ENCODE measurements at places on chromosomes 12 and 14.

DNA sequence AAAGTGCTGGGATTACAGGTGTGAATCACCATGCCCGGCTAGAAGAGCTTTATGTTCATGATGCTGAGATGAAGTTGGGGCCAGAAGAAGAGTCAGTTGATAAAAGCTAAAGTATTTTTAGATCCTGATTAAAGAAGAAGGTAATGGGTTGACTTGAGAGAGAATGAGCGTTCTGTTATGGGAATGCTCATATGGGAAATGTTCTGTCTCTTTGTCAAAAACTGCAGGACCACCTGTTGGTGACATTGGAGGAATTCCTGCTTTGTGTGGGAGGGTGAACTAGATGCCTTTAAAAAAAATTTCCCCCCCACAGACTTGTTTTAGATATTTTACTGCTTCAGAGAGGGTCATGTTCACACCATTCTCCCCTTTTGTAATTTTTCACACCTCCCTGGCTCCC lies 6.7 kb downstream of the WDR20 start:
- no peak for DNase-seq

GRCh38 chr12:57128519-57129247 lies 400 bp downstream of the LRP1 start:
- DNase-seq: no peak

DNA sequence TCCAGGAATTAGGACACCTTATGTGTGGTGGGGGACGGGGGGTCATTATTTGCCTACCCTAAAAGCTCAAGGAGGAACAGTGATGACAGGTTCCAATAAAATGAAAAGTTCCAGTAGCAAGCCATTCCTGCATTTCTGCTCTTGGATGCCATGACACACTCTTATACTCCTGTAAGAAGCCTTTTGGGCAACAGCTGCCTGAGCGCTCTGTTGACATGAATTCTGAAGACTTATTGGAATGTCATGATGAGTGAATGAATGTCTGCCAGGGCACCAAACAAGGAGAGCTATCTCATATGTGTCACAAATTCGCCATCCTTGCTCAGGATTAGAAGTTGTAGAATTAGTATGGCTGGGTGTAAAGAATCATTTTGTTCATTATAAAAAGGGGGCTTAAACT lies 36.3 kb downstream of the PTGER2 start:
- no peak for DNase-seq

- DNase-seq: no peak
Observed at GRCh38 chr12:47991106-47992061, 12.9 kb downstream of the COL2A1 start.

DNA sequence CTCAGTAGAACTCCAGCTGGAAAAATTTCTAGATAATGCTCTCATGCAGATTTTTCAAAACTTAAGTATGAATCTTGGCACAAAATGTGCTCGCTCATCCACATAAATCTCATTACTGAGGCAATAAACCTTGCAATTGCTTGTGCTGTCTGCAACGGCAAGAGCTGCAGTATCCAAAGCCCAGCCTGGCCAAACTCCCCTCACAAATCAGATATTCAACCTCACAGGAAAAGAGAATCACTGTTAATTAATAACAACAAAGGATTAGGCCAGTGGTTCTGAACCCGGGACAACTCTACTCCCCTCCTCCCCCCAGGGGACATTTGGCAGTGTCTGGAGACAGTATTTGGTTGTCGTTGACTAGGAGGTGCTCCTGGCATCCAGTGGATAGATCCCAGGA lies 19.2 kb upstream of the CORO1C start:
- no peak for DNase-seq

DNA sequence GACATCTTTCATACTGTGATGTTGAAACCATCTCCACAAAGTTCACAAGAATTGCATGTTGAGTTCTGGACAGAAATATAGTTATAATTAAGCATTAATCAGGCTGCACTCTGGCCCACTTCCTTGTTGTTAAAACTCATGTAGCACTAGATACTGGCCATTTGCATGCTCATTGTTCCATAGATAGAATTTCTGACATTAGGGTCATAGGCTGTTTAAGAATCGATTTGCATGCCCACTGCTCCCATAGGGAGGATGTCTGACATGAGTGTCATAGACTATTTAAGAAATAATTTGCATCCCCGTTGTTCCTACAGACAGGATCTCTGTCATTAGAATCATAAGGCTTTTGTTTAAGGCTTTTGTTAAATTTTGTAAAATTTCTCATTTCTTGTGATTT lies 50.2 kb downstream of the MYF5 start:
- no peak for DNase-seq

DNA sequence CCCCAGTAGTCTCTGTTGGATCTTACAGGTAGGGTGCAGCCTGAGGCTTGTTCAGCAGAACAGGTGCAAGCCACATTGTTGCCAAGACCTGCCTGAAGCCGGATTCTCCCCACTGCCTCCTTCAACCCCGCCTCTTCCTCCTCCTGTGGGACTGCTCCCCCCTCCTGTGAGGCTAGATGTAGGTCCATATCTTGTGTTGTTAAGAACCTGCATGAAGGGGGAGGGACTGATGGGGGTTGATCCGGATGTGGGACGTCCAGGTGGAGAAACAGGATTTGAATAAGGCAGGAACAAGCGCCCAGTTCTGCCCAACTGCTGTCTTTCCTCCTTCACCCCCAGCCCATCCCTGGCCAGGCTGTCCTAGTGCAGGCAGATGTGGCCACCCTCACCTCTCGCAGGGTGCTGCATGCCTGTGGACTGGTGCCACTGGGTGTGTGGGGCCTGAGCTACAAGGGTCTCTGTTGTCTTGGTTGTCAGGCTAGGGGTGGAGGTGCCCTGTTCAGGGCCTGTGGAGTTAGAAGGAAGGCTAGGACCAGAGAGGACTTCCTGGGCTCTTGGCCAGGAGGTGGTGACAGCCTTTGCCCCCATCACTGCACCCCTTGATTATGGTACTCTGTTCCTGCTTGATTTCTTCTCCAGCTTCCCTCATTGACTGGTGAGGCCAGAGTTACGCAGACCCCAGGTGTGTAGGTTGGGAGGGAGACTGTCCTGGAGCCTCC lies 1.4 kb downstream of the NR4A1 start:
- no peak for DNase-seq

DNA sequence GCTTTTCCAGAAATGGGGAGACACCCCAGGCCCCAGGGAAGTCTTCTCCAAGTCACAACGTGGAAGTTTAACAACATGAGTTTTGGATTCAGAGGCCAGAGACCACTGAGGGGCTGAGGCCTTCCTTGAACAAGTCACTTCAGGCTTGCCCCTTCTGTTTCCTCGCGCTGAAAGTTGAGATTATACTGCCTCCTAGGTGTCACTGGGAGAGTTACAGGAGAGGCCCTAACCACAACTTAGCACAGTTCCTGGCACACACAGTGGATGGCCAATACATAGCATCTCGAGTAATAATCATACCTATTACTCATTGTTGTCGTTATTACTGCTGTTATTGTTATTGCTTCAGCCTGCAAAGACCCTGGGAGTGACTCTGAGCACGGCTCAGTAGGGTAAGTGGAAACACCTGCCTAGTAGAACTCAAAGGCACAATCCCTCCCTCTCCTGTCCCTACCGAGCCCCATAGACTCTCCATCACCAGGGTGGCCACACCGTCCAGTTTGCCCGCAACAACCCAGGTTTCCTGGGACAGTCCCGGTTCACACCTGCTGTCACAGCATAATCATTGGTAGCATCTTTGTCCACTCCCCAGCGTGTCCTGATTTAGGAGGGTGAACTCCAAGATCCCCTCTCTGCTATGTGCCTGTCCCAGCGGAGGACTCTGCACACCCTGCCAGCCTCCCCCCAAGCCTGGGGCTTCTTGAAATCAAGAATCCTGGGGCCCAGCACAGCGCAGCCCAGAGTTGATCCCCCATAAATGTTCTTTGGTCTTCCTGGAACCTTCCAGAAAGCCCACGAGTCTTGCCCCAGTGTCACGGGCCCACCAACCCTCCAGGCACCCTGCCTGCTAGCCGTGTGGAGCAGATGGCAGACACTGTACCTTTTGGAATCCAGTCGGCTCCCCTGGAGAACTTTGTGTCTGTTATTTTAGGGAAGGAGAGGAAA lies 85.0 kb downstream of the SYNE3 start:
- DNase-seq: no peak

GRCh38 chr12:95717316-95717928 lies 73.1 kb downstream of the NTN4 start:
- DNase-seq: no peak

GRCh38 chr12:120367233-120367923 lies 1.6 kb downstream of the MSI1 start:
- no peak for DNase-seq

DNA sequence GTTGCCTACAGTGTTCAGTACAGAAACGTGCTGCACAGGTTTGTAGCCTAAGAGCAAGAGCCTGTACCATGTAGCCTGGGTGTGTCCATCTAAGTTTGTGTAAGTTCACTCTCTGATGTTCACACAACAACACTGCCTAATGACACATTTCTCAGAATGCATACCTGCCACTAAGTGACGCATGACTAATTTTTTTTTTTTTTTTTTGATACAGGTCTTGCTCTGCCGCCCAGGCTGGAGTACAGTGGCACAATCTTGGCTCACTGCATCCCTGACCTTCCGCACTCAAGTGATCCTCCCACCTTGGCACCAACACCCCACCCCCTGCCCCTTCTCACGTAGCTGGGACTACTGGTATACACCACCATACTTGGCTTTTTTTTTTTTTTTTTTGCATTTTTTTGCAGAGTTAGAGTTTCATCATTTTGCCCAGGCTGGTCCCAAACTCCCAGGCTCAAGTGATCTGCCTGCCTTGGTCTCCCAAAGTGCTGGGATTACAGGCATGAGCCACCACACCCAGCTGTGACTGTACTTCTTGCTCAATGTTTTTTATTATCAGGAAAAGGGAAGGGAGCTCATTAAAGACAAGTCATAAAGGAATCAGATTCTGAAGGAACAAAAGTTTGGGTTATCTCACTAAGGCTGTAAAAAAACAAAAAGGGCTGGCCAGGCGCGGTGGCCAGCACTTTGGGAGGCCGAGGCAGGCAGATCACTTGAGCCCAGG lies 10.0 kb upstream of the CDC42BPB start:
- DNase-seq: no peak

GRCh38 chr12:22821985-22822384 lies 197.0 kb downstream of the ETNK1 start:
- DNase-seq: no peak

- DNase-seq: no peak
Observed at GRCh38 chr12:20616093-20616492, 79.0 kb upstream of the SLCO1C1 start.

- DNase-seq: no peak
Observed at GRCh38 chr12:53596920-53597363, 29.2 kb downstream of the ATF7 start.

GRCh38 chr14:39784461-39784860 lies 352.2 kb upstream of the FBXO33 start:
- DNase-seq: no peak

DNA sequence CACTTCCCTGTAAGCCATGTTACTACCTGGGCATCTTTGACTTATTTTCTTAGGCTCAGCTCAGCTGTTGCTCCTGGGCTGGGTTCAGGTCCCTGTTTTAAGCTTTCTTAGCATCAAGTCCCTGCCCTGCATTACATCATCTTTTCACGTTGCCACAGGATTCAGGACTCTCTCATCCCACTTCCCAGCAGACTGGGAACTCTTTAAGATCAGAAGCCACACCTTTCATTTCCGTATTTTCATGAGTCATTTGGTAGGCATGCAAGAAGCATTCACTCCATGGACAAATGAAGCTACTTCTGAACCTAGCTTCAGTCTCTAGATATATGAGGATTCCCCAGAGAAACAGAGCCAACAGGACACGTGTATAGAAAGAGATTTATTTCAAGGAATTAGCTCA lies 726.8 kb downstream of the VRK1 start:
- DNase-seq: no peak

DNA sequence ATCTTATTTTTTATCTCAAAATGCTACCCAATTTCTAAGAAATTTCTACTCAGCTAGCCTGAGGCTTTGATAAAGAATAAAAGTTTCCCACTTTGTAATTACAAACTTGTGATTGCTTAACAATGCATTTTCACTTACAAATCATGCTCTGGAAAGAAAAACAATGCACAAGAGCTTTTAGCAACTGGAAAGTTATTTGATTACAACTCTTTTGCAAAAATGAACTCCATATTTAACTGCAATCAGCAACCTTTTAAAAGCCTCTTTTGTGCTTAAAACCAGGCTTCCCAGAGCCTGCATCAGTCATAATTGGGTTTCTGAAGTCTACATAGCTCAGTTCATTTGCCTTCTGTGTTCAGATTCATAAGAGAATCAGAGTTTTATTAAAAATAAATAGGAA lies 395.2 kb downstream of the PAWR start:
- no peak for DNase-seq

DNA sequence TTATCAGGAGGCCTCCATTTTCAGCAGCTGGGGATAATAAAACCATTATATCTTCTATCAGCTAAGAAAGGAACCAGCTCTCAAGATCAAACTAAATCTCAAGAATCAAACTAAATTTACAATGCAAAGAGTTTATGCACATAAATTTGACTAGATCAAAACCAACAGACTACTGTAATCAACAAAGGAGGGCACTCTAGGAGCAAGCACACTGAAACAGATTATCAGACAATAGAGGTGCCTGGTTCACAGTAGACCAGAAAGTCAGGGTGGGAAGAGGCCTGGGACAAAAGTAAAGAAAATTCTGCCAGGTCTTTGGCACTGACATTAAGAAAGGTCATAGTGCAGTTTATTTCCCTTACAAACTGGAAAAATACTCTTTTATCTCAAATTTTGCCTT lies 61.0 kb downstream of the HECTD4 start:
- no peak for DNase-seq

- no peak for DNase-seq
Observed at GRCh38 chr14:22188318-22188717, 400.7 kb downstream of the DAD1 start.

GRCh38 chr12:67161322-67161918 lies 107.7 kb upstream of the CAND1 start:
- no peak for DNase-seq

- no peak for DNase-seq
Observed at GRCh38 chr12:272942-273341, 10.3 kb upstream of the SLC6A13 start.

DNA sequence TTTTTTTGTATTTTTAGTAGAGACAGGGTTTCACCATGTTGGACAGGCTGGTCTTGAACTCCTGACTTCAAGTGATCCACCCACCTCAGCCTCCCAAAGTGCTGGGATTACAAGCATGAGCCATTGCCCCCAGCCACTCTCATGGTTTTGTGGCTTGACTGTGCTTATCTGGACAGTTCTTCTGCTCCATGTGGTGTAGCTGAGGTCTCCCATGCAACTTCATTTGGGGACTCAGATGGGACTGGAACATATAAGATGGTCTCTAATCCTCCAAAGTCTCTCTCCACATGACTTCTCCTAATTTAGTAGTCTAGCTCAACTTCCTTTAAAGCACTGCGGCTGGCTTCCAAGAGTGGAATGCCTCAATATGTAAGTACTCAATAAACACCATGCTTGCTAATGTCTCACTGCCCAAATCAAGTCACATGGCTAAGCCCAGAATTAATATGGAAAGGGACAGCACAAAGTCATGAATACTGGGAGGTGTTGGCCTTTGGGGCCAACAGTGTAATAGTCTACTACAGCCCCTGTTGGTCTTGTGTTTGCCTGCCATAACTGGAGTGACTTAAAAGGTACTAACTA lies 7.4 kb downstream of the INHBC start:
- no peak for DNase-seq
